Stimulated activated CD4-positive, alpha-beta T cell treated with anti-CD3 and anti-CD28 coated beads, Interleukin-4, amount 100 ng/mL, for 4 hours (primary cell): ENCODE measurements at places on chromosomes 7 and 10.

DNA sequence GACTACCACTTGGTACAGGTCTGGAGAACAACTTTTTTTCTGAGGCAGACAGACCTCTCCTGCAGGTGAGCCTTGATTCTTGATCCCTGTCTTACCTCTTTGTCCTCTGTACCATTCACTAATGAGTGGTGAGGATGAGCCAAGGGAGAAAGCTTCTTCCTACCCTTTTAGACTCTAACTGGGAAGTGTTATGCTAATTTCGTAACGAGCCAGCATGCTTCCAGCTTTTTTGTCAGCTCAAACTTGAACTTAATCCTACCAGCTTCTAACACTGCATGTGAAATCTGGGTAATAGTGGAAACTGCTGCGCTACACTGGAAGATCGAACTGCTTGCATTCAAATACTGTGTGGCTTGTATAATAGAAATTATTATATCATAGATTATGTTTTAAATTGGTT lies 87.0 kb downstream of the NEUROD6 start:
- no peak for DNase-seq

GRCh38 chr10:115093776-115094408 lies 727 bp downstream of the ATRNL1 start:
- peak; percentile 1 for DNase-seq

GRCh38 chr10:78436222-78436573 lies 402.5 kb downstream of the RPS24 start:
- DNase-seq, result no peak

DNA sequence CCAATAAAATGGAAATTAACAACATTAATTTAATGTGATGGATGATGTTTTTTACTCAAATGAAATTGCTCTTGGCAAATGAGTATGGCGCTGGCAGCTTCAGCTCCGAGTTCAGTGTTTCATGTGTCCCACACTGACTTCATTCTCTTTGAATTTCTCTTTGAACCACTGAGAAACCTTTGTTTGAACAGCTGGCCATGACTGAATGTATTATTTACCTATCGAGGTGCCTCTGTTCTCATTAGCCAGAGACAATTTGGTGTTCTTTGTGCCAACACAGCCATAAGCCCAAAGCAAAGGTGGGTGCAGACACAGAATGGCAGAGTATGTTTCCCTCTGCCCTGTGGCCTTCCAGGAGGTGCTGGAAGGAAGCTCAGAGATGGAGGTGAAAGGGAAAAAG lies 42.1 kb downstream of the TMEM178B start:
- no peak for DNase-seq

GRCh38 chr10:13526948-13527863 lies 1.6 kb downstream of the BEND7 start:
- no peak for DNase-seq

DNA sequence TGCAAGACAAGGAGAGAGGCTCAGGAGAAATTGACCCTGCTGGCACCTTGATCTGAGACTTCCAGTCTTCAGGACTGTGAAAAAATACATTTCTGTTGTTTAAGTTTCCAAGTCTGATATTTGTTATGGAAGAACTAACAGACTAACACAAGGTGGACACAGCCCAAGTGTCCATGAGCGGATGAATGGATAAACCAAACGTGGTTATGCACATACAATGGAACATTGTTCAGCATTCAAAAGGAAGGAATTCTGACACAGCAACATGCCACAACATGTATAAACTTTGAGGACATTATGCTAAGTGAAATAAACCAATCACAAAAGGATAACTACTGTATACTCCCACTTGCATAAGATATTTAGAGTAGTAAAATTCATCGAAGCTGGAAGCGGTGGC lies 76.5 kb downstream of the FAM13C start:
- DNase-seq, result no peak

DNA sequence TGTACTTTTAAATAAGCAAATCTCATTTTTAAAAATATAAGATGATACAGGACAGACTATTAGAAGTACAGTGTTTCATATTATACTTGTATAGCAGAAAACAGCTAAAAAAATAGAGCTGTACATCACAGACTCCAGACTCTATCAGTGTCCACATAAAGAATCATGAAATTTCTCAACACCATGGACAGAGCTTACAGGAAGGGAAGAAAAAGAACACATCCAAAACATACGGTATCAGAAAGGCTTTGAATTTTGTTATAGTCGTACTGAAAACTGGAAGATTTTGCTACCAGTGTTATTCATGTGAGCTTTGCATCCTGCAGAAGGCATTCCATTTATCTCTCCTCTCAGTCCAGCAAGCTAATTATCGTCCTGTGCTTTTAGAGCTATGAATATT lies 183.2 kb upstream of the PTPRZ1 start:
- no peak for DNase-seq

DNA sequence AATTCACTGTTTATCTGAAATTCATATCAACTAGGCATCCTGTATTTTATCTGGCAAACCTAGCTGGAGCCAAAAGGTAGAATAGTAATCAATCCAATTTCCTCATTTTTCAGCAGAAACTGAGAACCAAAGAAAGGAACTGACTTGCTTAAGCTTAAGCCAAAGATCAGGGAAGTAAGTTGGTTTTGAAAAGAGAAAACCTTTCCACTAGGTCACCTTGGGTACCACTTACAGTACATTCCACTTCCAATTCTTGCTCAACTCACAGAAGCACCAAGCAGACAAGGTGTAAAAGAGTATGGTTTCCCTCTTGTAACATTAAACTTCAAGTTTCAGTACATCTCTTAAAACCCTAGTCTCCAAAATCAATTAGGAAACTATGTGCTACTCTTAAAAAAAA lies 79.6 kb downstream of the ZFAND4 start:
- DNase-seq, result no peak

DNA sequence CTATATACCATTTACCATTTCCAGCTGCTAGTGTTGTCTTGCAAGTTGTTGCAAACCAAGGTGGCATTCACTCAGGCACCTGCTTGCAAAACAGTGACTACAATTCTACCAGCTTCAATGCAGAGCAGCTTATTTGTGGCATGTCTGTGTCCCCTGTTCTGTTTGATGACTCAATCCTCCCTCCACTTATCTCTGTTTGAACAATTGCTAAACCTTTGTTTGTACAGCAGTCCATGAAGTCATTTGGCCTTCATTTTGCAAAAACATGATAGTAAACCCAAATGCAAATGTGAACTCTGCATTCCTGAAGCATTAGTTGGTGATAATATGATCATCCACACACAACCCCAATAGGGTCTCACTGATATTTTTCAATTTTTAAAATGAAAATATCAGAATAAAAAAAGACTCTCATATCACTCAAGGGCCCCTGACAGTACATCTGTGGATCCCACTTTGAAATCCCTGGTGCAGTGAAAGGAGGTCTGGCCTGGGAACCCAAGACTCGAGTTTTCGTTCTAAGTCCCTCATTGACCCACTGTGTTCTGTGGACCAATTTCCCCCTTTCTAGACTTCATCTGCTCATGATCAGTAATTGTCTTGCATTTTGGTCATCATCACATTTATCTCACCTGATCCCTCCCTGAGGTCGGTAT lies 425.4 kb downstream of the RPS24 start:
- DNase-seq, result no peak

- DNase-seq, result no peak
Measured at GRCh38 chr7:81590131-81590530, 179.7 kb downstream of the HGF start.

GRCh38 chr7:139720705-139721231 lies 57.0 kb downstream of the HIPK2 start:
- DNase-seq, result no peak

GRCh38 chr10:59694936-59695335 lies 14.7 kb downstream of the SLC16A9 start:
- DNase-seq, result no peak

- no peak for DNase-seq
Measured at GRCh38 chr10:22246680-22247391, 29.0 kb upstream of the EBLN1 start.

DNA sequence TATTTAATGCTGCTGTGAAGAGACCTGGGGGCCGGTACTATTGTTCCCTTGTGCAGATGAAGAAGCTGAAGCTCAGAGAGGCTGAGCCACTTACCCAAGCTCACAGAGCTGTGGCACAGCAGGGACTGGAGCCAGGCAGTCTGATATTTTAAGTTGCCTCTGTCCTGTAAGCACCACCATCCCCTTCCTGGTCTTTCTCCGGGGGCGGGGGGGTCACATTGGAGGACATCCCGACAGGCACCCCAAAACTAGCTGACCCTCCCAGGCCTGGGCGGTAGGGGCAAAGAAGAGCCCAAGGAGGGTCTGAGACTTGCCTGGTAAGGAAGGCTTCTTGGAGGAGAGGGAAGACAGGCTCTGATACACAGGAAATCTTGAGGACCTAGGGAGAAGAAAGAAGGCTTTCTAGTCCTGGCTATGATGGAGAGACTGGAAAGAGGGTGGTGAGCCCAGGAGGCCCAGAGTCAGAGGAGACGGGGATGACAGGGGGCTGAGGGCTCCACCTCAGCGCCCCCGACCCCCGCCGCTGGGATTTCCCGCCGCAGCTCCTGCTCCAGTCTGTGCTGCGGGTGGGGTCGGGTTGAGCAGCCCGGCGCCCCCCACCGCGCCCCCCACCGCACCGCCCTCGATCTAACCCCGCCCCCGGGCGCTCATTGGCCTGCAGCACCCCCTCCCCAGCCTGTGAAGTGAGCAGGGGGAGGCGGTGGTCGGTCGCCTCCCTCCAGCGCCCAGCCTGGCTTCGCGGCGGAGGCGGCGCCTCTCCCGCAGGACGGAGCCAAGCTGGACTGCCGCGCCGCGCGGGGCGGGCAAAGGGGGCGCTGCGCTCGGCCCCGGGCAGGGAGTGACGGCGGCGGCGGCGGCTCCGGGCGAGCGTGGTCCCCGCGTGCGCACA lies at the start of gene ADCYAP1R1:
TSS of gene ADCYAP1R1 (plus strand) at position 711 of the 889 bp plus-strand sequence. CDS start 10,957 bp downstream, outside the sequence.
- no peak for DNase-seq

DNA sequence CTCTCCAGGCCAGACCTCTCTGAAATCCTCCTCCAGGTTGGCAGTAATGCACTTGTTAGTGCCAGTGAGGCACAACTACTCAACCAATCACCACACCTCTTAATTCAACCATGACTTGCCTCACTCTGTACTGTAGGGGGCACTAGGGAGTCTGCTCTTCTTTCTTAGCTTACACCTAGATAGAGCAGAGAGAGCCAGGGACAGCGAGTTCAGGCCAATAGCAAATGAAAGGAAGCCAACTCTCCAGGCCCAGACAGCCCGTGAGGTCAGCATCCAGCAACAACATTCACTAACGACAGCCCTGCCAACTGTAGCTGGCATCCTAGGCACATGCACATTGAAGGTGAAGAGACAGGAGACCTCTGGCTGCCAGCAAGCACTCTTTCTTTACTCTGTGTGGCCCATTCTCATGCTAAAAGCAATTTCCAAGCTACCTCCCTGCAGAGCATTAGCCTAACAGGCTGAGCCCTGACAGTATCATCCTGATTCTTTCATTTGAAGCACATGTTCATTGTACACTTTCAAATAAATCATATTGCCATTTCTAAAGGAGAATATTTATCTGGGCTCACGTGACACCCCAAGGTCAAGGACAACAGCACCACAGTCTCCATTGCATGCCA lies 136.3 kb downstream of the DPY19L1 start:
- no peak for DNase-seq

GRCh38 chr10:79159785-79160184 lies 91.0 kb downstream of the ZMIZ1 start:
- no peak for DNase-seq

GRCh38 chr7:151008143-151008510 lies 16.2 kb downstream of the ATG9B start:
- no peak for DNase-seq

GRCh38 chr10:30330497-30331168 lies 18.4 kb downstream of the MTPAP start:
- no peak for DNase-seq

- peak; percentile 30 for DNase-seq
Measured at GRCh38 chr7:70829221-70830059, 302.5 kb upstream of the GALNT17 start.

DNA sequence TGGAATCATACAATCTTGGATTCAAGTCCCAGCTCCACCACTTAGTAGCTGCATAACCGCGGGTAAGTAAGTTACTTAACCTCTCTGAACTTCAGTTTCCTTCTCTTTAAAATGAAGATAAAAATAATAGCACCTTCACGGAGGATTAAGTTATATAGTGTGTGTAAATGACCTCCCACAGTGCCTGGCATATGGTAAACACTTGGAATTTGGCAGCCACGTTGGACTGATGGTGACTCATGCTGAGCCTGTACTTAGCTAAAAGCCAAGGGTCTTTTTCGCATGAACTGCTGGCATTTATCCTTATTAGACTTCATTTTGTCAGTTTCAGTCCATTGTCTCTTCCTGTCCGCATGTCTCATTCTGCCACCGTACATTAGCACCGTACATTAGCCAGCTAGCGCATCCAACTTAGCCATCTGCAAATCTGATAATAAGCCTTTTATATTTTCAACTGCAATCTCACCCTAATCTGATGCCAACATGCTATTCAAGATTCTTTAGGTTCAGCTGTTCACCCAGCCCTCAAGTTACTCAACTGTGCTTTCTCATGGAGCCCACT lies 11.2 kb downstream of the SLC13A4 start:
- no peak for DNase-seq

DNA sequence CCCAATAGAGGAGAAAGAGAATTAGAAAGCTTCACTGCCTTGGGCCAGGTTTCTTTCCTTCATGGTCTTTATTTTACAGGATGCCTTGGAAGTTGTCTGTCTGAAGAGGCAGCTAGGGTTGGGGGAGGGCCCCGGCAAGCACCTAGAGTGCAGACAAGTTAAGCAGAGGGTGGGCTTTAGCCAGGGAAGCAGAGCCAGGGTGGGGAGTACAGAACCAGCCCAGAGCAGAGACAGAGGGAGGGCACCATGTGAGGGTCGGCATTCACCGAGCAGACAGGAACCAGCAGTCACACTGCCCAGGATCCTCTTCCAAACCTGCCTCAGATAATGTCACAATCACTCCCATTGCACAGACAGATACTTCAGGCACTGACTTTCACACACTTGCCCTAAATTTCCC lies 75.9 kb downstream of the ADARB2 start:
- DNase-seq, result no peak

GRCh38 chr7:137296576-137296975 lies 47.0 kb downstream of the PTN start:
- DNase-seq, result no peak

DNA sequence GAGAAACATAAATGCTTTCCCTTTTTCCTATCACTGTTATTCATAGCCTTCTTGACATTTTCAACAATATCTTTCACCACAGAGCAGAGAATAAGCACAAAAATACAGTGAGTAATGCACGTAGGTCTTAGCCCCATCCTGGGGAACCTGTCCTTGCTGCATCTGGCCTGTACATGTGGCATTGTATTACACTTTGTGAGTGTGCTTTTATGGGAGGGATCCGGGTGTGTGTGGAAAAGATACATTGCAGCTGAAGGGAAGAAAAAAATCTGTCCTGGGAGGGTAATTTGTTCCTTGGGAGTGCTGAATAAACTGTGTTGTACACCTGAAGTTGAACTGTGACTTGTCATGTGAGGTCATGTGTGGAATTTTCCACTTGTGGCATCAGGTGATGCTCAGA lies 422.7 kb upstream of the LRGUK start:
- no peak for DNase-seq

GRCh38 chr10:48792687-48793096 lies 108.0 kb downstream of the WDFY4 start:
- DNase-seq, result no peak

DNA sequence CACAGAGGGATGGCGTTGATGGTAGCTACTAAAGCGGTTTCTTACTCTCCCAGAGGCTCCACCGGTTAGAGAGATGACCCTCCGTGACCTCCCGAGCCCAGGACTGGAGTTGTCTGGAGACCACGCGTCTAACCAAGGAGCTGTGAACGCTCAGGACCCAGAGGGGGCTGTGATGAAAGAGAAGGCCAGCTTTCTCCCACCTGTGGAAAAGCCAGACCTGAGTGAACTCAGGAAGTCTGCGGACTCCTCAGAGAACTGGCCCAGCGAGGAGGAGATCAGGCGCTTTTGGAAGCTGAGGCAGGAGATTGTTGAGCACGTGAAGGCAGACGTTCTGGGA lies 15.9 kb downstream of the LRRC27 start:
- no peak for DNase-seq
